NCI-H748 treated with DMSO at 0.1 percent for 48 hours (cell line): ENCODE measurements at places on chromosomes 6 and 20.
A peak's percentile ranks its signal among the peaks of the same experiment; 100 is the strongest.

DNA sequence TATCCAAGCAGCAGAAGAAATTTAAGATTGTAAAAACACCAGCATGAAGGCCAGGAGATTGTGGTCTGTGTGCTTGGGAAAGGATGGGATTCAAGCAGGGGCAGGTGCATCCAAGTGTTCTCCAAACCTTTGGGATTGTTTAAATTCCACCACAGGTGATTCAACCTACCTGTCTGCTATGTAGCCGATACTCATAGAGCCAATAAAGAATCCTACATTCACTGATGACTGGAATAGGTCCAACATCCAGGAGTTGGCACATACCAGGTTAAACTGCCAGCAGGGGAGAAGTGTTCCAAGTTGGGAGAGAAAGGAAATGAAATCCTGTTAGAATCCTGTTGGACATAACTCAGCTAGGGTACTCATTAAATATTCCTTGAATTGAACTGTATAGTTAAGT is 2.2 kb downstream of the SLC22A2 start:
- no peak for DNase-seq

- DNase-seq, result peak; percentile 23
Measured at GRCh38 chr6:33926451-33926850, 122.6 kb upstream of the MLN start.

DNA sequence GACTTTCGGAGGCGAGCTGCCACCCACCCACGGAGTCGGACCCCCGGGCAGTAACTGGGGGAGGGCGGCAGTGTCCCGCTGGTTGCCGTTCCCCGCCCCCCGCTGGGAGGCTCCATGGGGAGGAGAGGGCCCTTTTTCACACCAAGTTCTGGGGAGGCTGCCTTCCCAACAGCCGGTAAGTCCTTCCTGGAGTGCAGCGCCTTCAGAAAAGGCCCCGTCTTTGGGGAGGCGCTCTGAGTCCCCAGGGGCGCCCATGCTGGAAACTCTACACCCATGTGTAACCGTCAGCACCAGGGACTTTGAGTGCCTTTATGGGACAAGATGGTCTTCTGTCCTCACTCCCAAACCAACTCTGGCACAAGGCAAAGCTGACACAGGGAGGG is 430 bp upstream of the SOX18 start:
- DNase-seq, result no peak

GRCh38 chr20:53826597-53827291 is 233.1 kb upstream of the ZNF217 start:
- DNase-seq, result no peak

DNA sequence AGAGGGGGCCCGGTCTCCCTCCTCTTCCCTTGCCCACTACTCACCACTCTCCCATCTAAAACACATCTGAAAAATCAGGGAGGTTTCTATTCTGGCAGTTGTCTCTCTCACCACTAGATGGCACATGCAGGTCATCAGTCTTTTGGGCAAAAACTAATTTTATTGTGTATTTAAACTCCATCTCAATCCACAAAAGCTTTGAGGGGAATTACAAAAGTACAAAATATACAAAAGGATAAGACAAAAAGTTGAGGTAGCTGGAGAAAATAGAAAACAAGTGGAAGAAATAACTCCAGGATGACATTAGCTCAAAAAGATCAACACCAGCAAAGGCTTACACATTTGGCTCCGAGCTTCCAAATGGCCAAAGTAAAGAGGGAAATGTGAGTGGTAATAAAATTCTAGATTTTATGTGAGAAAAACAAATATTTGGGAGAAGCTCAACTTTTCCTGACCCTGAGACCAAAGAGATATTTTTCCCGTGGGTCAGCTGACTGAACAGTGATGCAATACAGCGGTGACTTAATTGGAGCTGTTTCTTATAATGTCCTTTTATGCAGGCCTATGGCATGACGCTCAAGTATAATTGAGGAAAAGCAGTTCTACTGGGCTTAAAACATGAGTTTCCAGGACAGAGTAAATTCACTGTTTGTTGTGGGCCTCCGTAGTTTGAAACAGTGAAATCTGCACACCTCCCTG is 79.8 kb upstream of the CHD6 start:
- peak; percentile 81 for DNase-seq
